Effector memory CD4-positive, alpha-beta T cell (primary cell): ENCODE measurements at places on chromosomes 1 and 21.

GRCh38 chr21:34950980-34951379 is 98.1 kb downstream of the RUNX1 start:
- peaks cover 17% of the 10 kb centered on the region for H3K4me1 ChIP-seq
- H3K27me3 ChIP-seq, result no peaks in the 10 kb centered on the region
- no peak overlapping the region for H3K4me3 ChIP-seq
- H3K27ac ChIP-seq, result no peak overlapping the region
- no peak for DNase-seq

DNA sequence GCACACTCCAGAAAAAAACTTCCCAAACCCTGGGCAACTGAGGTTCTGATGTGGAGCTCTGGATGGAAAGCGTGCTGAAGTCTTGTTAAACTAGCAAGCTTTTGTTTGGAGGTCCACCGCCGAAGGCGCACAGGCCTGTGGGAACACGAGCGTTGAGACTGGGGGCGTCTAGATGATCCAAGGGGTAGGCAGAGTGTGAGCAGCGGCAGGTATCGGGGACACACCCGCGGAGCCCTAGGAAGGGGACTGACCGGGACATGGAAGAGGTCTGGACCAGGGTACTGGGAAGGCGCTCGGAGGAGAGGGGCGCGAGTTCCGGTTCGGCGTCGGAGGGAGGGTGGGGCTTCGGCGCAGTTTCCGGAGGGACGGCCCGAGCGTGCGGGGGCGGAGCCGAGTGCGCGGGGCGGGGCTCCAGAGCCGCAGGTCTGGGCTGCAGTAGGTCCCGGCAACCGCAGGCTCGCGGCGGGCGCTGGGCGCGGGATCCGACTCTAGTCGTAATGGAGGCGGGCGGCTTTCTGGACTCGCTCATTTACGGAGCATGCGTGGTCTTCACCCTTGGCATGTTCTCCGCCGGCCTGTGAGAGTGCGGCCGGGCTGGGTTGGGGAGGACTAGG is at the start of gene SLC50A1:
SLC50A1 (plus strand) TSS at position 438 of the 614 bp plus-strand sequence; CDS start at position 498, 60 bp downstream.
- H3K36me3 ChIP-seq, result no peaks in the 10 kb centered on the region
- DNase-seq, result peak; percentile 90
- H3K4me1 ChIP-seq, result peaks cover 28% of the 10 kb centered on the region
- H3K27me3 ChIP-seq, result no peaks in the 10 kb centered on the region
- H3K4me3 ChIP-seq, result peak within 1 kb of the TSS; percentile 89

- peak overlapping the region; percentile 99 for H3K27ac ChIP-seq
- no peaks in the 10 kb centered on the region for H3K27me3 ChIP-seq
- peaks cover 15% of the 10 kb centered on the region for H3K4me1 ChIP-seq
- H3K36me3 ChIP-seq, result no peaks in the 10 kb centered on the region
- peak; percentile 7 for DNase-seq
- H3K4me3 ChIP-seq, result peak overlapping the region; percentile 85
Measured at GRCh38 chr1:58785442-58786058, 1.7 kb upstream of the JUN start.

DNA sequence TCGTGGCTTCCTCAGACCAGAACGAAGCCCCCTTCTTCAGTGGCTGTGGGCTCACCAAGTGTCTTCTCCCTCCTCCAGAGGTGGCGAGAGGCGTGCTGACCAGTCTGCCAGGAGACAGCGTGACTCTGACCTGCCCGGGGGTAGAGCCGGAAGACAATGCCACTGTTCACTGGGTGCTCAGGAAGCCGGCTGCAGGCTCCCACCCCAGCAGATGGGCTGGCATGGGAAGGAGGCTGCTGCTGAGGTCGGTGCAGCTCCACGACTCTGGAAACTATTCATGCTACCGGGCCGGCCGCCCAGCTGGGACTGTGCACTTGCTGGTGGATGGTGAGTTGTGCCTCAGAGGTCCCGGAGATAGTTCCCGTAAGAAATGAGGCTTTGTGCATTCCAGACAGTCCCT is 24.0 kb downstream of the IL6R start:
- H3K27me3 ChIP-seq, result no peaks in the 10 kb centered on the region
- H3K27ac ChIP-seq, result no peak overlapping the region
- peaks cover 33% of the 10 kb centered on the region for H3K4me1 ChIP-seq
- H3K4me3 ChIP-seq, result no peak overlapping the region
- DNase-seq, result no peak

DNA sequence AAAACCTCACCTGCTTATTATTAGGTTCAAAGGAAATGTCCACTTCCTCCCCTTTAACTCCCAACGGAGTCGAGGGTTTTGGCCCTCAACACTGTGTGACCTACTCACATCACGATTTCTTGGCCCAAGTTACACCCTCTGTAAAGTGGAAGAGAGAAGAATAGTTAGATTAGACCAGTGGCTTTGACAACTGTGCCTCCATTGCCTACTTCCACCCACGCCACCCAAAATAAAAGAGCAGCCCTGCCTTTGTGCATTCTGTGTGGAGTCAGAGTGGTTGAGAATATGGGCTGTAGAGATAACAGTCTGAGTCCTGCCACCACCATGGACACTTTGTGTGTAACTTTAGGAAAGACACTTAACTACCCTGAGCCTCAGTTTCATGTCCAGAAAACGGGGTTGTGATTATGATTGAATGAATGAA is 4.1 kb upstream of the HDGF start:
- H3K4me3 ChIP-seq, result no peak overlapping the region
- no peaks in the 10 kb centered on the region for H3K27me3 ChIP-seq
- H3K4me1 ChIP-seq, result peaks cover 11% of the 10 kb centered on the region
- H3K27ac ChIP-seq, result no peak overlapping the region

DNA sequence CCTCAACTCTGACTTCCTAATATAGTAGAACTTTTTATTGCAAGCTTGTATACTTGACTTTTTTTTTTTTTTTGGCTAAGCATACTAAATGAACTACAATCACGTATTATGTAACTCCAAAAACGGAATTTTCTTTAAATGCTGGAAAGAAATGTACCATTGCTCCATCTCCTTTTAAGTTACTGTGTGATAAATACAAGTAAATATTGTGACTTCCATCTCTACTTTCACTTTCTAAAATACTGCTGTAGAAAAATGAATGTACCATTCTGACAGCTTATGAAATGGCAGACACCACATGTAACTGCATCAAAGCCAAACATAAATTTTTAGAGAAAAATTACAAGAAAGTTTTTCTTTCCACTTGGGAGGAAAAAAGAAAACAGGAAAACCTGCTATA is 54.7 kb downstream of the ASH1L start:
- no peaks in the 10 kb centered on the region for H3K4me1 ChIP-seq
- no peaks in the 10 kb centered on the region for H3K27me3 ChIP-seq
- no peak overlapping the region for H3K4me3 ChIP-seq
- no peak for DNase-seq
- H3K27ac ChIP-seq, result no peak overlapping the region

DNA sequence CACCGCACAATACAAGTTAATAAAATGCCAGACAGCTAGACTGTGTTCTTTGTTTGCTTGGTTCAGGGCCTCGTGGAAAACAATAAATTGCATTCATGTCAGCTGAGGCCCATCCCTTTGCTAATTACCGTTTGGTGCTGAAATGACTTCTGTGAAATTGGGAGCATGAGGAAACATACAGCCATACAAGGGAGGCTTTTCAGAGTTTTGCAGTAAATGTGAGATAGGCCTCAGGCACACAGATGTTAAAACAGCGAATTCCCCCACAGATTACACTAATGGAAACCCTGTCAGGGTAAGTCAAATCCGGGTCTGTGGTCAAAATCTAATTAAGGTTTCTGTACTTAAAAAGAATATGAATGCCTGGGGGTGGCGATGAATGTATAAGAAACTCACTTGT is 173.5 kb upstream of the LMO4 start:
- no peak for DNase-seq
- no peak overlapping the region for H3K27ac ChIP-seq
- H3K4me1 ChIP-seq, result peaks cover 5% of the 10 kb centered on the region
- no peaks in the 10 kb centered on the region for H3K27me3 ChIP-seq

DNA sequence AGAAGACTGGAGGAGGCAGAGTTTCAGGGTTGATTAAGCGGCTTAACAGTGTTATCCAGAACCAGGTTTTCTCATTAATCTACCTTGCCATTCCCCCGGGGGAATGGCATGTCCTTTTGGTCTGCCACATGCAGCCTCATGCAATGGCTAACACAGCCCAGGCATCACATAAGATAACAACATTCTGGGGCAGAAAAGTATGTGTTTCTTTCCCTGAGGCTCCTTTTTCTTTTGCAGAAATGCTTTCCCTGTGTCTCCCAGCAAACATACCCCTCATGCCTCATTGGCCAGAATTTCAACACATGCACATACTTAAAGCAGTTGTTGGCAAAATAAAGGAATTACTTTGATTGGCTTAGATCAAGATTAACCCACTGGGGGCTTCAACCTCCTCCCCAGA is 98.6 kb downstream of the OMA1 start:
- no peaks in the 10 kb centered on the region for H3K27me3 ChIP-seq
- no peak overlapping the region for H3K27ac ChIP-seq
- no peaks in the 10 kb centered on the region for H3K36me3 ChIP-seq
- no peaks in the 10 kb centered on the region for H3K4me1 ChIP-seq
- DNase-seq, result no peak
- H3K4me3 ChIP-seq, result no peak overlapping the region

GRCh38 chr1:30652152-30652841 is 71.1 kb downstream of the MATN1 start:
- no peaks in the 10 kb centered on the region for H3K36me3 ChIP-seq
- peaks cover 11% of the 10 kb centered on the region for H3K27me3 ChIP-seq
- no peaks in the 10 kb centered on the region for H3K4me1 ChIP-seq

DNA sequence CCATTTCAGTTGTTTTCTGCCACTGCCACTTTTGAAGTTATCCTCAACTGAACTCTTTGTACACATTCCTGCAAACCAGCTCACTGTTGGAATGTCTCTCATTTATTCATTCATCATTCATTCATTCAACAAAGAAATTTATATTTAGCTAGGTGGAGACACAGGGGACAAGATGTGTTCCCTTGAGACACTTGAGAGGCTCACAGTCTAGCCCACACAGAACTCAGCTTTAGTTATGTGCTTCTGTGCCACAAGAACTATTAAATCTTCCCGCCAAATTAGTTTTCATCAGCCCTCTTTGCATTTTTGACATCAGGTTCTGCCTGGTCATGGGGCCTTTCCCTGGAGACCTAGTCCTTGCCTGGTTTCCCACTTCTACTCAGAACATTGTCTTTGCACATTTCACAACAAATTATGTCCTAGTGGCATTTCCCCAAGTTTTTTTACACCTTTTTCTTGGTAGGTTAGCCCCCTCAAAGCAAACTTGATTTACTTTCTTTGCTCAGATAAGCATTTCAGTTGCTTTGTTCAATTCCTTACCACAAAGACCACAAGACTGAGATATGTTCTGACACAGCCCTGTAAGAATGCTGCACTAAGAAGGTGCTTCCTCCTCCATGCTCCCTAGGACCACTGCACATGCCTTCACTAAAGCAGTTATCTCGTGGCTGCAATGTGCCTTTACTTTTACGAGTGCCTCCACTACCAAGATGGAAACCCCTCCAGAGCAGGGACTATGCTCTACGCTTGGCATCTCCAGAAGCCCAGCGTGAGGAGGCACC is 31.0 kb downstream of the ILDR2 start:
- H3K27ac ChIP-seq, result no peak overlapping the region
- no peaks in the 10 kb centered on the region for H3K4me1 ChIP-seq
- no peaks in the 10 kb centered on the region for H3K36me3 ChIP-seq
- H3K27me3 ChIP-seq, result peaks cover 3% of the 10 kb centered on the region
- no peak for DNase-seq

GRCh38 chr1:59693406-59693805 is 121.3 kb upstream of the HOOK1 start:
- H3K4me1 ChIP-seq, result no peaks in the 10 kb centered on the region
- no peak overlapping the region for H3K4me3 ChIP-seq
- no peak overlapping the region for H3K27ac ChIP-seq
- H3K27me3 ChIP-seq, result no peaks in the 10 kb centered on the region
- no peak for DNase-seq

- no peaks in the 10 kb centered on the region for H3K27me3 ChIP-seq
- H3K36me3 ChIP-seq, result no peaks in the 10 kb centered on the region
- H3K27ac ChIP-seq, result no peak overlapping the region
Measured at GRCh38 chr1:83769072-83769471, 229.9 kb downstream of the TTLL7 start.

DNA sequence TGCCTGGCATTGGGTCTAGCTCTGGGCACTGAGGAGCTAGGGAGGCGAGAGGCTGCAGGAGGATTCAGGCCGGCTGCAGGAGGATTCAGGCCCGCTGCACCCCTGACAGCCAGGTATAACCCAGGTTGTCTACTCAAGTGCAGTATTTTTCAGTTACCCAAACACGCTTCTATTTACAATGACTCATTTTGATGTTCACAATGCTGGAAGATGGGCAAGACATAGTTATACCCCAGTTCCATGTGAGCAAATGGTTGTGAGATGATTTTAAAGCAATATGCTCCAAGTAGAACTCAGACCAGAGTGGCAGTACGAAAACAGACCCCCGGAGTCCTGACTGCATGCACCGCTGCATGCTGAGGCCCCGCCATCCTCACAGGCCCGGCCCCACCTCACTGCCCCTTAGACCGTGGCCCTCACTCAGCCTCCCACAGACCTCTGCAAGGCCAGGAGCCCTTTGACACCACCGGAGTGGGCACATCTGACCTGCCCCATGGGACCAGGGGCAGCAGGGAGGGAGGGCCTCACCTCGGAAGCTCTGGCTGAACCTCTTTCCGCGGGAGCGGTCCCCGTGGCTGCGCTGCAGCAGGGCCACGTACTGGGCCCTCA is 553 bp downstream of the LEFTY1 start:
- no peaks in the 10 kb centered on the region for H3K27me3 ChIP-seq
- H3K4me3 ChIP-seq, result no peak overlapping the region
- no peak overlapping the region for H3K27ac ChIP-seq
- H3K36me3 ChIP-seq, result no peaks in the 10 kb centered on the region
- no peak for DNase-seq

- no peaks in the 10 kb centered on the region for H3K4me1 ChIP-seq
- H3K4me3 ChIP-seq, result no peak overlapping the region
- peaks cover 4% of the 10 kb centered on the region for H3K27me3 ChIP-seq
- H3K36me3 ChIP-seq, result no peaks in the 10 kb centered on the region
Measured at GRCh38 chr1:207944571-207944970, 33.6 kb upstream of the CD34 start.

- H3K4me1 ChIP-seq, result peaks cover 14% of the 10 kb centered on the region
- DNase-seq, result no peak
- H3K36me3 ChIP-seq, result no peaks in the 10 kb centered on the region
- no peaks in the 10 kb centered on the region for H3K27me3 ChIP-seq
- H3K27ac ChIP-seq, result peak overlapping the region; percentile 76
Measured at GRCh38 chr1:7954683-7955082, 6.8 kb upstream of the PARK7 start.

GRCh38 chr1:248913933-248914332 is 7.9 kb downstream of the PGBD2 start:
- H3K27me3 ChIP-seq, result no peaks in the 10 kb centered on the region
- no peak overlapping the region for H3K27ac ChIP-seq
- no peaks in the 10 kb centered on the region for H3K4me1 ChIP-seq
- H3K36me3 ChIP-seq, result peaks cover 46% of the 10 kb centered on the region
- DNase-seq, result no peak
- no peak overlapping the region for H3K4me3 ChIP-seq

GRCh38 chr1:198125995-198126735 is 30.6 kb upstream of the NEK7 start:
- no peak overlapping the region for H3K27ac ChIP-seq
- H3K4me1 ChIP-seq, result no peaks in the 10 kb centered on the region
- H3K27me3 ChIP-seq, result no peaks in the 10 kb centered on the region
- H3K4me3 ChIP-seq, result no peak overlapping the region
- no peak for DNase-seq

- H3K36me3 ChIP-seq, result no peaks in the 10 kb centered on the region
- no peaks in the 10 kb centered on the region for H3K4me1 ChIP-seq
- H3K27me3 ChIP-seq, result no peaks in the 10 kb centered on the region
- no peak for DNase-seq
- H3K4me3 ChIP-seq, result no peak overlapping the region
Measured at GRCh38 chr1:24566236-24566867, 10.5 kb downstream of the NCMAP start.
